ENCODE measurements at places on chromosomes 16 and 17. TPM values are rescaled to one million over a fixed set of nuclear protein-coding genes. Genes with fewer than 3 reads are reported as not detected.

PNMT gene
- total RNA-seq, result 0.35 TPM

DNA sequence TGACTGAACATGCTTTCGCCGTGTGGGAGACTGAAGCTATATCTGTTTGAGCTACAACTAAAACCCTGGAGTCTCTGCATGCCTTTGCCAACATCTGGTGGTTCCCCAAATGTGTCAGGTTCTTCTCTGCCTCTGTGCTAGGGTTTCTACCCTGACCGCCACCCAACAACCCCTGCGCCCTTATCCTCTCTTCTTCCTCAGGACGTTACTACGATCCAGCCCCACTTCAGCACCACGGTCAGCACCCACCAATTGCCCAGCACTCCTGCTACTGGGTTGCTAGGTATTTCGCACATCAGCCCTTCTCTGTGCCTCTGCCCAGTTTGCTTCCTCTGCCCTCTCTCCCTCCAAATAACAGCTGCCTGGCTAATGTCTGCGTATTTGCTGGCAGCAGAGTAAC, 106.3 kb upstream of the HSBP1 start:
- DNase-seq, result no peak

GRCh38 chr17:50656509-50656908, 21.8 kb downstream of the ABCC3 start:
- DNase-seq, result no peak

DNA sequence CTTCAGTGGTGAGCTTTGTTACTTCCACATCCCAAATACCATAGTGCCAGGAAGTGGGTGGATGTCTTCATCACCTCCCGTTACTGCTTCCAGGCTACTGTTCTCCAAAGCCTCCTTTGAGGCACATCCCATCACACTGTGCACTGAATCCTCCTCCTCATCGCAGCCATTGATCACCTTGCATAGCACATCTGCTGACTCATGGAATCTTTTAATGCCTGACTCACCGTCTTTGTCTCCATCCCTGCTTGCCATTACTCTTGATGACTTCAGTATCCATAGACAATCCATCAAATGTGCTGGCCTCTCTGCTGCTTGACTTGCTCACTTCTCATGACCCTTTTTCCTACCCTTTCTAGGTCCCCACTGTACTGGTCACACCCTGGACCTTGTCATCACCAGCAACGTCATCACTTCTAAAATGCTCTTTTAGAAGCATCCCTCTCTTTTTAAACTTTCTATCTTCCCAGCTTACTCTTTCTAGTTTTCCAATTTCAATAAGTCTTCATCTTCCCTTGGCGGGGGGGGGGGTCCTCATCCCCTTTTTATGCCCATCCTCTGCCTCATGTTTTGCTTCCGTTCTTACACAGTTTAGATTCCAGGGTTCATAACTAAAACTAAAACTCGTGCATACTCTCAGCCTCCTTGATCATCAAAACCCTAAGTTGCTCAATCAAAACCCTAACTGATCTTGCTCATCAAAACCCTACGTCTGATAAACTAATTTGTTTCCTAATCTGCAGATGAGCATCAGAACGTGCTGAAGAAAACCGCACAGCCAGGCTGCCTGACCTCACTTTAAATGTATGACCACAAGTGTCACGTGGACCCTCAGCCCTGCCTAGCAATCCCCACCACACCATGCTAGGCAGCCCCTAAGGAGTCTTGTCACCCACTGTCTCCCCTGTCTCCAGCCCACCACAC, 289.7 kb upstream of the ZFHX3 start:
- no peak for DNase-seq

- no peak for DNase-seq
Observed at GRCh38 chr17:78111016-78111726, 17.4 kb downstream of the TMC6 start.

GRCh38 chr17:42120161-42120769, 902 bp downstream of the KAT2A start:
- no peak for DNase-seq

GRCh38 chr17:1108765-1109605, 70.8 kb downstream of the ABR start:
- peak; percentile 92 for DNase-seq

DNA sequence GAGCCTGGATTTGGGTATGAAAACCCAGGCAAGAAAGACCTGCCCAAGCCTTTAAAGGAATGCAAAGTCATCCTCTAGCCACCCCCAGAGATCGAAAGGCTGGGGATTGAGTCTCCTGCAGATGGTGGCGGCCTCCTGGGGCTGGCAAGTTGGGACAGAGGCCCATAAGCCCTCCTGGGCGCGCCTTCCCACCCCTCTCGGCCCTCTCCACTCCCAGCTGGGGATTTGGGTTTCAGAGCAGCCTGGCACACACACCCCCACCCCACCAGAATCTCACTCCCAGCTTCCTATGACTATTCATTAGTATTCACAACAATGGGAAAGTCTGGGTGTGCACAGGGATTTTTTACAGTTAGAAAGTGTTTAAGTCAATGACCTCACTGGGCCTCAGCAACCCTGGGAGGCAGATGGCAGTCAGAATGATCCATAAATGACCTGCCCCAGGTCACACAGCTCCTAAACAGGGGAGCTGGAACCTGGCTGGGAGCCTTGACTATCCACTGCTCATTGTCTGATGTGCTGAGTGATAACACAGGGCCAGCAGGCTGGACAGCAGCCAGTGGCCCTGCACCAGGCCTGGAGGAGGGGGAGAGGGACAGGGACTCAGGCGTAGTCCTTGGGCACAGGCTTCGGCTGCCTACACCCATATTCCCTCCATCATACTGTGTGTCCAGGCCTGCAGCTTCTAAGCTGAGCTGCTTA, 12.1 kb downstream of the NHERF1 start:
- no peak for DNase-seq

SLC52A1 gene
- 0.22 TPM for total RNA-seq

DNA sequence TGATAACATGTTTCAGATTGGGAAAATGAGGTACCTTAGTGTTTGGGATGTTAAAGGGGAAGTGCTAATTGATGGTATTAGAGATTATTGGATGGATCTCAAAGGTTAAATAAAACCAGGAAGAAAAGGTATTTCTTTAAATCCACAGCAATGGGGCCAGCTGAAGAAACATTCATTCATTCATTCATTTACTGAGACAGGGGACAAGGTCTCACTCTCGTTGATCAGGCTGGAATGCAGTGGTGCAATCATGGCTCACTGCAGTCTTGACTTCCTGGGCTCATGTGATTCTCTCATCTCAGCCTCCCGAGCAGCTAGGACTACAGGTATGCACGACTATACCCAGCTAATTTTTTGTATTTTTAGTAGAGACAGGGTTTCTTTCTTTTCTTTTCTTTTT, 19.8 kb downstream of the EARS2 start:
- DNase-seq, result no peak

OTOA gene
- 0.48 TPM for total RNA-seq

ABCC11 gene
- total RNA-seq, result 0.22 TPM

PIRT gene
- not detected for total RNA-seq

Measured in mesenteric fat pad (tissue), 1 donor.